ENCODE measurements at places on chromosomes 5 and 9.

DNA sequence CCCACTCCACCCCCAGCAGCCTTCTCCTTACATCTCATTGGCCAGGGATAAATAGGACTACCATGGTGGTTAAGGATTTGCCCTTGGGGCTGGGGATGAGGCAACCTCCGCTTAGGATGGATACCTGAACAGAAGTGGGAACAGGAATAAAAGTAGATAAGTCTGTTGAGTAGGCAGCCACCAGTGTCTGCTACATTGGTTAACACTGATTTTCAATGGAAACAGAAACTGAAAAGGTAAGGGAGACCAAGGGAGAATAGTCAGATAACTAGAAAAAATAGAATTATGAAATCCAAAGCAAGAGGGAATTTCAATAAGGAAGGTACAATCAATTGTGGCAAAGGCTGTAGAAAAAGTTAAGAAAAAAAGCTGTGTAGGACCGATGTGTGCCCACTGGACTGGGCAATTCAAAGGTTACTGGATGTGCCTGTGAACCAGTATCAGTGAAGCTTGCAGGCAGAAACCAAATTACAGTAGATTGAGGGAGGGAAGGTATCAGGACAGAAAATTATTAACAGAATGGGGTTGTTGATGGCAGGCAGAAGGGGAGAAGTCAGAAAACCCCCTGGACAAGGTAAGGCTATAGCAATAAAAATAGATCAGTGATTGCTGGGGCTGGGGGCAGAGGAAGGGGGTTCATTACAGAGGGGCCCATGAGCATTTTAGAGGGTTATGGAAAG lies 48.7 kb downstream of the DNAJC21 start:
- no peak for DNase-seq

- no peak for DNase-seq
Observed at GRCh38 chr5:95935553-95936100, 26.0 kb downstream of the ELL2 start.

DNA sequence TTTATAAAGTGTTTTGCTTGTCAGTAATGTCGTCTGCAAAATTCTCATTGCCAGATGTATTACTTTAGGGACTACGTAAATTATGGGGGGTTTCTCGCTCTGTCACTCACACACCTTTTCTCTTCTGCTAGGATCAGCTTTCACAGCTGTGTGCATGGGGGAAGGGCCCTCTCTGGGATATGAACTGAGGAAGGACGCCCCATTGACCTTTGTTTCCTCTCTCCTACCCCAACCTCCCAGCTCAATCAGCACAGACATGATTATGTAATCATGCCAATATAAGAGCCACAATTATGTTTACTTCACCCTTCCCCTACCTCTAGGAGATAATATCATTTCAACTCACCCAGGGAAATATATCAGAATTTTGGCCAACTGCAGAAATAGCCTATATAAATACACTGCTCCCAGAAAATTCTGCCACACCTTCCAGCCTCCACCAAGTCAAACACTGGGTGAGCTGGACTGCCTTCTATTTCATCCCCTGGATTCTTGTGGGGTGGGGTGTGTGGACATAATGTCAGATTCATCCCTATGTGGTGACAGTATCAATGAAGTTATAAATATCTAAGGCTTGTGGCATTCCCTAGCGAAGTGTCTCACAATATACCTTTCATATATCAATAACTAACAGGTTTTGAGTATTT lies 12.6 kb upstream of the SEMA5A start:
- no peak for DNase-seq

DNA sequence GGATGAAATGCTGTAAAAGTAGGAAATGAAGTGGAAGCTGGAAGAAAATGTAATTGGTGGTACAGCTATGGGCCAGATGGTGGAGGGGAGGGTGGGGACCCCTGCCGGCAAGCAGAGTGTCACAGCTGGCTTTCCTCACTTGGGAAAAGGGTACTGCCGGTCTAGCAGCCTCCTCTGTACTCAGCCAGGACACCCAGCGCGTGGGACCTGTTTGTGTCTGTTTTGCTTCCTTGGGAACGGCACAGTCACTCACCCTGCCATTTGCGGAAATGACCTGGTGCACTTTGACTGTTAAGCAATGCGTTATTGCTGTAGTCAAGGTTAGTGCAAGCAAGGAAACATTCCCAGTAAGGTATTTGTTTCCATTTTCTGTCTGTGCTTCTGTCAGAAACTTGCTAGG lies 10.1 kb downstream of the TMEM252 start:
- DNase-seq, result no peak

DNA sequence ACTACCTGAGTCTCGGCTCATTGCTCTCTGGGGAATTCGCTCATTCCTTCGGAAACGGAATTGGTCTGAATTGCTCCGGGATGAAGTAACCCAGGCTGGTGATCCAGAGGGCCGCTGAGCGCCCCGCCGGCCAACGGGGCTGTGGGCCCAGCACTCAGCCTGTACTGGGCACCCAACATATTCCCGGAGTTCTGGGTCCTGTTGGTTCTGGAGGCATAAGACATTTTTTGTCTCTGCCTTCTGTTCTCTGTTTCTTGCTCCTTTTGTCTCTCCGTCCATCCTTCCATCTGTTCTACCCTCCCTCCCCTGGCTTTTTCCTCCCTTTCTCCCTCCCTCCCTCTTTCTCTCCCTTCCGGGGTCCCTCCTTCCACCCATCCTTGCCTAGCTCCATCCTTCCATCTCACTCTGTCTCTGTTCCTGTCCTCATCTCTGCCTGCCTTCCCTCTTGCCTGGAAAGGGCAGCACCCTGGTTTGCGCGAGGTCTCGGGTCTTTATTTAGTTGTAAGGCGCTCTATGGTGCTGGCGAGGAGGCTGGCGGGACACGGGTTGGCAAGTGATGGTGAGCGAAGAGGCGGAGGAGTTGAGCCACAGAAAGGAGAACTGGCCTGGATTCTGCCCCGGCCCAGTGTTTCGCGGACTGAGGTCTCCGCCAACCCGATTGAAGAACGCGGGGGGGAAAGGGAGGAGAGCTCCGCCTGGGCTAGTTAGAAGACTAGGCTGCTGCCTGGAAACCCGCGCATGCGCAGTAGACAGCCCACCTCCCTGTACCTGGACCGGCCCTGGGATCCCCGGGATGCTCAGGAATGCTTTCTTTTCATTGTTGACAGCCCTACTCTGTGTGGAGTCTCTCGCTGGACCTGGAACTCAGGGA lies 1468.0 kb downstream of the FOXD4L5 start:
- DNase-seq, result peak; percentile 89

DNA sequence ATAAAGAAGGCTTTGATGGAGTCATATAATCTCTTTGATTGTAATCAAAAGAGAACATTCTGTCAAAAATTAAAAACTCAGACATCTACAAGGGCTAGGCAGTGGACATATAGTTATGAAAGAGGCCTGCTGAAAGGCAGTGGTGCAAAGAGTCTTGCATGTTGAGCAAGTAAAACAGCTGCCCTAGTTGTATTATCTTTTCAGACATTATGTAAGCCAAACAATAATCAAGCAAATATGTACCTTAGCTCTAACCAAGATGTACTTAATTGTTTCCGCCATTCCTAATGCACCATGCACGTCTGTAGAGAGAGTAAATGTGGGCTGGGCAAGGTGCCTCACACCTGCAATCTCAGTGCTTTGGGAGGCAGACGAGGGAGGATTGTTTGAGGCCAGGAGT lies 14.3 kb downstream of the GAPT start:
- no peak for DNase-seq

GRCh38 chr5:78339617-78340436 lies 20.6 kb upstream of the SCAMP1 start:
- no peak for DNase-seq

DNA sequence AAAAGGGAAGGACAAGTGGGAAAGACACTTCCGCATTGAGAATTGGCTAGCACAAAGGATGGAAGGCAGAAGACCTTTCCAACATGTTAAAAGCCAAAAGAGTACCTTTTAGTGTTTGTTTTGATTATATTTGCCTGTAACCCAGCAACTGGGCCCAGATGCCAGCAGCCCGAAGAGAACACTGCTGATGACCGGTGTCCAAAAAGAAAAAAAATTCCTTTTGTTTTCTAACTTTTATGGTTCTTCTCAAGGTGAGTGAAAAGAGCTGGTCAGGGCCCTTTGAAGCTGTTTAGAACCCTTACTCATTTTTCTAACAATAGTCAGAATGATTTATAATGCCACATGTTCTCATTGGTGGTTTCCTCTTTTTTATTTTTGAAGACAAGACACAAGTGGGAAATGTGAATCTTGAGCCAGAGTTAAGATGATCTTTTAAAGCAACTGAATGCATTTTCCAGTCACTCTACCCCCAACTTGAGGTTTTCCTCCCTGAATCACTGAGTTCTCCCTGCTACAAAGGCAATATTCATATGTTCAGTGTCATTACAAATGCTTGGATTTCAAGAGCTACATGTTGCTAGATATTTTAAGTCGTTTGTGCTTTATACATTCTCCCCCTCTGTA lies 32.3 kb upstream of the ZNF462 start:
- no peak for DNase-seq

DNA sequence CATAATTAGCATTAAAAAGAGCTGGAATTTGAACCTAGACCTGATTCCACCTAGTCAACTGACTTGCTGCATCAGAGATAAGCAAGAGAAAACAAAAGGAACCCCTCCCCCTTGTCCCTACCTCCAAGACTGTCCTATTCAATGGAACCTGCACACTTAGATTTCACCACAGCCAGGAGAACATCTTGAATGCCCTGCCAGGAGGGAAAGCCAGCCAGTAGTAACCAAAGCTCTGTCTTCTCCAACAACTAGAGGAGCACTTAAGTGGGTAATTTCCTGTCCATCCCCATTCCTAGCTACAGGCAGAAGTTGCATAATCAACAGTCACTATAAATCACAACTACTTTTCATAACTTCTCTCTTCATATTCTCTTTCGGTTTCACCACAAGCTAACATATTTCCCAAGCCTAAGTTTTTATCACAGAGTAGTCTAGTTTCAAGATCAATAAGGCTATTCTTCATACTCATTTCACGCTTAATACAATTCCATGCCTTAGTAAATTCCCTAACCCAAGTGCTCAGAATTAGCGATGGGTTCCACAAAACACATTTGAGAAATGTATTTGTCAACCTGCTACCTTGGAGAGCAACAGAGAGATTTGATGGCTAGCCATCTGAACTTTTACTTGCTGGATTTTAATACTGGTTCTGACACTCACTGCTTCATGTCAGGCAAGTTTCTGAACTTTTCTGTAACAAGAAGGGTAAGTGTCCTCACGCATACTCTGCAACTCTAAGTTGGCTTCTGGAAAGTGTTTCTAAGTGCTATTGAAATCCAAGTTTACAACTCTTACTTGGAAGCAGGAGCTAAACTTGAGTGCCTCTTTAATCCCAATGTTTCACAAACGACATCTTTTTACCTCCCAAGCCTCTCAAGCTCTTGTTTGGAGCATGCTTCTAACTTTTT lies 2.0 kb downstream of the DENND1A start:
- no peak for DNase-seq

DNA sequence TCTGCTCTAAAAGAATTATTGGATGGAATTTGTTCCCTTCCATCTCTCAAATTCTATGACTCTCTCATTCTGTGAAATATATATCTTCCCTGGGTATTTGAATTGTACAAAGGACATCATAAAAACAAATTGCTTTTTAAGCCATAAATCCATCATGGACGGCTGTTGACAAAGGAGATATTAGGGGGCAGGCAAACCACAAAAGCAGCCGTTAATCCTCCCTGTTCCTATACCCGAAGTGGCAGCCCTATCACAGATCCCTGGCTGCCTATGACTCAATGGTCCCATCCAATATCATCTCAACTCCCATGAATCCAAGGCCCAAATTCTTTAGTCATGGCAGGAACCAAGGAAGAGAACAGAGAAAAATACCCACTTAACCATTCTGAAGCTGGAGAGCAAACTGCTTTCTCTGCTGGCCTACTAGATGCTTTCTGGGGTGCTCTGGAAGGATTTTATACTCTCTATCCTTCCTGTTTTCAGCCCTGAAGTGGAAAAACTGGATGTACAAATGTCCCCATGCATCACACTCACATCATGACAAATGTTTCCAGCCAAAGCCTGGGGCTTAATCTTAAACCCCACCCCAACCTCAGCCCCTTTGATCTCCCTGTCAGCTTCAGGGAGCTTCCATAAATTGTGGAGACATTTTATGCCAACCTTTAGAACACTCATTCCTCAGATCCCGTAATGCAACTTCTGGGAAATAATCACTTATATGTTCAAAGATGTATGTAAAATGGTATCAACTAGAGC lies 59.5 kb downstream of the FAM114A2 start:
- no peak for DNase-seq

Measured in activated effector memory CD4-positive, alpha-beta T cell treated with anti-CD3 and anti-CD28 coated beads, Interleukin-2, amount 50 U/mL, for 16 hours (primary cell).